HFFc6 (cell line): ENCODE measurements at places on chromosomes 16 and 17. TPM values are rescaled to one million over a fixed set of nuclear protein-coding genes. Genes with fewer than 3 reads are reported as not detected.

Gene NPIPA8
- 11.0 to 19.6 TPM (median 13.1 TPM) in 3 replicates for total RNA-seq

Gene MMP25
- 0.05 to 0.11 TPM (median 0.09 TPM) in 3 replicates for total RNA-seq

Gene PIK3R5
- not detected in 3 replicates for total RNA-seq

Gene ACSM2A
- total RNA-seq = not detected in 3 replicates

Gene MSLN
- total RNA-seq = 0.11 to 0.39 TPM (median 0.16 TPM) in 3 replicates

Gene UTS2R
- not detected in 2 replicates for total RNA-seq

Gene CES3
- 0.18 TPM in 1 of 3 replicates, not detected in the others for total RNA-seq

GRCh38 chr17:41773190-41773588, 13.3 kb downstream of the JUP start:
- no peak overlapping the region; the same call in 1 of the 2 replicates for H3K4me3 ChIP-seq
- H3K27me3 ChIP-seq = peaks cover 2% of the 10 kb centered on the region; the same call in 1 of the 2 replicates
- no peak overlapping the region for H3K27ac ChIP-seq
- no peaks in the 10 kb centered on the region for H3K36me3 ChIP-seq

DNA sequence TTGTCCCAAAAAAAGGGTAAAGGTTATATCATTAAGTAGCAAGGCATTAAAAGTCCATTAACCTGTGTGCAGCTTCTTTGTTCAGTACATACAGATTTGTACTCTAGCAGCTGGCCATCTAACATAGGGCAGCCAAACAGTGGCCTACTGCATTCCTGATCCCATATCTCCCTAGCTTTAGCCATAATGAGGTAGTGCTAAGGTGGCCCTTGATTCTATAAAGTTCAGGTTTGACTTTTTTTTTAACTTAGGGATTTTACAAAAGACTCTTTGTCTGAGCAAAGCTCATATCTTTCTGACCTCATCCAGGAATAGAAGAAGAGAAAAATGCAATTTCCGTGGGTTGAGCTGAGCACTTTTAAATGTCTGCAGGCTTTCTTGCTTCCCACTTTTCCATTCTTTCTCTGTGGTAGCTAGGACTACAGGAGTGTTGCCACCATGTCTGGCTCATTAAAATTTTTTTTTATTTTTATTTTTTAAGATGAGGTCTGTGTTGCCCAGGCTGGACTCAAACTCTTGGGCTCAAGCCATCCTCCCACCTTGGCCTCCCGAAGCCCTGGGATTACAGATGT, 19.5 kb upstream of the CDC6 start:
- peaks cover 13% of the 10 kb centered on the region for H3K36me3 ChIP-seq
- no peak overlapping the region for H3K4me3 ChIP-seq
- H3K27me3 ChIP-seq = peaks cover 2% of the 10 kb centered on the region
- no peaks in the 10 kb centered on the region for H3K4me1 ChIP-seq

DNA sequence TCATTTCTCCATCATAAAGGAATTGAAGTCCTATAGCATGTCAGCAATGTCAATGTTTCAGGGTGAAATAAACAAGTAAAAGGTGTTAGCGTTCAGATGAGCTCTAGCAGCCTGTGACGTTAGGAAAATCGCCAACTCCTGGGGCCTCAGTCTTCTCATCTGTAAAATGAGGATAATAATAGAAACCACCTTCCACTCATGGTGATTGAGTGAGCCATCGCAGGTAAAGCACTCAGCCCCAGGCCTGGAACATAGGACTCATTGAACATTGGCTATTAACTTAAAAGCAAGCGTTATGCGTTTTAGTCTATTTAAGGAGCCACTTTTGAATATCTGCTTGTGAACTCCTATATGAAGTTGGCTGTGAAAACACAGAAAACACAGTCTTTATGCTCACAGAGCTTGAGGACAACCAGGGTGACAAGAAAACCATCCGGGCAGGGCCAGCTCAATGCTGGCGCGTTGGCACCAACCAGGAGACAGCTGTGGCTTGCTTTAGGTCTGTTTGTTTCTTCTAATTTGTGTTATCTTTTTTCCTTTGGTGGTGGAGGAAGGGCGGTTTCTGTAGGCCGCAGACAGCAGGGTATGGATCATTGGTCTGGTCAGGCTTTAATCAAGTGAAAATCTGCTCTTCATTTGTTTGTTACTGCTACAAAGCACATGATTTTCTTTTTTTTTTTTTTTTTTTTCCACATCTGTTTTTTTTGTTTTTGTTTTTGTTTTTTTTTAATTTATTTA, 35.7 kb upstream of the MED9 start:
- peaks cover 17% of the 10 kb centered on the region for H3K4me1 ChIP-seq
- no peaks in the 10 kb centered on the region; the same call in 1 of the 2 replicates for H3K36me3 ChIP-seq
- H3K4me3 ChIP-seq = no peak overlapping the region
- H3K27me3 ChIP-seq = peaks cover 10% of the 10 kb centered on the region

- H3K27me3 ChIP-seq = peaks cover 3% of the 10 kb centered on the region; the same call in 1 of the 2 replicates
- peaks cover 11% of the 10 kb centered on the region for H3K36me3 ChIP-seq
- H3K4me3 ChIP-seq = no peak overlapping the region
- DNase-seq = no peak
- H3K27ac ChIP-seq = no peak overlapping the region
- H3K4me1 ChIP-seq = no peaks in the 10 kb centered on the region
Measured at GRCh38 chr17:82178499-82179261, 34.0 kb downstream of the CCDC57 start.

- H3K27me3 ChIP-seq = peaks cover 42% of the 10 kb centered on the region
- no peak for DNase-seq
- H3K36me3 ChIP-seq = no peaks in the 10 kb centered on the region
- no peaks in the 10 kb centered on the region for H3K4me1 ChIP-seq
- H3K27ac ChIP-seq = no peak overlapping the region
- H3K4me3 ChIP-seq = no peak overlapping the region
Measured at GRCh38 chr16:57959121-57959520, 11.8 kb downstream of the CNGB1 start.

DNA sequence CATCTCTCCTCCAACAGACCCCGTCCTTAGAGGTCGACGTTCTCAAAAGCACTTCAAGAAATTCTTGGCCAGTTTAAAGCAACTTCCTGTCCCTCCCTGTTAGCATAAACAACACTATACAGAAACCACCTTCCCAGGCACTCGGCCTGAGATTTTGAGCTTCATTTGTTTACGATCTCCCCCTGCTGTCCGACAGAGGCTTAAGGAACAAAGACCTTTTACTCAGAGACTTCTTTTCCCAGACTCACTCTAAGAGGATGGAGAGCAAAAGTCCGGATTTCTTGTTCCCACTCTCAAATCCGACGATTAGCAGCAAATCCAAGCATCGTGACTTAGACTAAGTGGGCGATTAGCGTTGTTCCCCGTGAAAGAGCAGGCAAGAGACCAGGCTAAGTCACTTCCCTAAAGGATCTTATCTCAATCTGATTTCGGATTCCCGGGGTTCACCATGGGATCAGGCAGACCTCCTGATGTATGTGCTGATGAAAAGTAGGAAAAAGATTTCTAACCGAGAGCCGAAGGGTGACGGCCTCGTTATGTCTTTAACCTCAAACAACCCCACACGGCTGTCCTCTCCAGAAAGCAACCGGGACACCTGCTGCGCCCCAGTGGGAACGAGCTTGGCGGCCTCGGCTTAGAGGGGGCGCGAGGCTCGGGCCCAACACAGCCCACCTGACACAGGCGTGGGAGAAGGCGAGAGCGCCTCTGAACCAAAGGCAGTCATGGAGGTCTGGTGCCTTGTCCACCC, 598 bp downstream of the INPP5K start:
- peak overlapping the region; percentile 91 for H3K27ac ChIP-seq
- peaks cover 17% of the 10 kb centered on the region for H3K4me1 ChIP-seq
- H3K36me3 ChIP-seq = peaks cover 11% of the 10 kb centered on the region; the same call in 1 of the 2 replicates
- H3K4me3 ChIP-seq = peak overlapping the region; percentile 94

GRCh38 chr17:50924800-50925199, 58.6 kb upstream of the TOB1 start:
- no peak overlapping the region for H3K4me3 ChIP-seq
- peaks cover 38% of the 10 kb centered on the region for H3K4me1 ChIP-seq
- H3K27ac ChIP-seq = no peak overlapping the region
- no peaks in the 10 kb centered on the region for H3K36me3 ChIP-seq
- DNase-seq = no peak
- H3K27me3 ChIP-seq = peaks cover 4% of the 10 kb centered on the region

- no peak overlapping the region for H3K4me3 ChIP-seq
- no peaks in the 10 kb centered on the region for H3K36me3 ChIP-seq
- DNase-seq = no peak
- H3K4me1 ChIP-seq = peaks cover 13% of the 10 kb centered on the region
Measured at GRCh38 chr17:2849327-2849670, 53.1 kb downstream of the RAP1GAP2 start.

DNA sequence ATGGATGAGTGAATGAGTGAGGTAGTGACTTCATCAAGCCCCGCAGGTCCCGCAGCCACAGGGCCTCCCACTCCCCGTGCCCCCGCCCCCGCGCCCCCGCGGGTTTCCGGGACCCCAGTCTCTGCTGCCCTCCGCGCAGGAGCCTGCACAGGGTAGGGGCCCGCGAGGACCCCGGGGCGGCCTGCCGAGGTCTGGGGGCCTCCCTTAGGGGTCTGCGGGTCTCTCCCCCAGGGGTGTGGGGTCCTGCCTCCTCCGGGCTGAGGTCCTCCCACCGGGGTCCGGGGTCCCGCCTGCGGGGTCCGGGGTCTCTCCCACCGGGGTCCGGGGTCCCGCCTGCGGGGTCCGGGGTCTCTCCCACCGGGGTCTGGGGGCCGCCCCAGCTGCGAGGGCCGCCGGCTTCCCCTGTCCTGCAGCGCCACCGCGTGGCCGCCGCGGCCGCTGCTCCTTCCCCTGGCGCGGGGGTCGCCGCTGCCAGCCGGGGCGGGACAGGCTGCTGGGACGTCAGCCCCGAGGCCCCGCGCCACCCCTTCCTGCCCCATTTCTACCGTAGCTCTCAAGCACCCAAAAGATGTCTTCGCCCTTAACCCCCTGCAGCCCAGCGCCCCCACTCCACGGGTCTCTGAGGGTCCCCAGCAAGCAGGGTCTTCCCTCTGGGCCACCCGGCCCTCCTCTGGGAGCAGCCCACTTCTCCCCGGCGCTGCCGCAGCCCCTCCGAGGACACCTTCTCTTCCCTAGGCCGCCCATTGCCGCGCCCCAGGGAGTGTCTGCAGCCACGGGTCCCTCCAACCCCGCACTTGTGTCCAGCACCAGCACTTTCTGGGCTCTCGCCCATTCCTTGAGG, 10.4 kb upstream of the CHMP6 start:
- H3K4me1 ChIP-seq = peaks cover 36% of the 10 kb centered on the region
- H3K36me3 ChIP-seq = 0 out of 2 replicates have a peak, but pooled peaks cover 4% of the 10 kb centered on the region
- H3K4me3 ChIP-seq = peak overlapping the region; percentile 45; the same call in 1 of the 2 replicates
- H3K27ac ChIP-seq = peak overlapping the region; percentile 22

- peak overlapping the region; percentile 75 for H3K27ac ChIP-seq
- H3K4me1 ChIP-seq = peaks cover 32% of the 10 kb centered on the region
- H3K36me3 ChIP-seq = peaks cover 5% of the 10 kb centered on the region; the same call in 1 of the 2 replicates
- DNase-seq = no peak
Measured at GRCh38 chr17:81294512-81295030, 536 bp downstream of the SLC38A10 start.

DNA sequence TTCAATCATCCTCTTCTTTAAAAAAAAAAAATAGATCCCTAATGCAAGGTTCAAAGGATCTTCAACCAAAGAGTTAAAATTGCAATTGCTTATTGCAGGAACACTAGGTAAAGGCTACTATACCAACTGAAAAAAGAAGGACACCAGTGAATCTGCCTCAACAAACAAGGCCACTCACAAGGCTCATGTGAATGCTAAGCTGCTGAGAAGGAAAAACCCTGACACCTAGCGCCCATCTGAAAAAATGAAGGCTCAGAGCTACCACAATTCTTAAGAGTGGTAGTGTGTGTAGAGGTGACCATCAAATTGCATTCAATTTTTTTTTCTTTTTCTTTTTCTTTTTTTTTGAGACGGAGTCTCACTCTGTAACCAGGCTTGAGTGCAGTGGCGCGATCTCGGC, 201.6 kb upstream of the C17orf78 start:
- peaks cover 17% of the 10 kb centered on the region for H3K36me3 ChIP-seq
- H3K4me3 ChIP-seq = no peak overlapping the region
- H3K27ac ChIP-seq = no peak overlapping the region
- H3K27me3 ChIP-seq = no peaks in the 10 kb centered on the region
